Upper lobe of left lung (tissue), 6 donors: ENCODE measurements at places on chromosomes 4 and X. TPM values are rescaled to one million over a fixed set of nuclear protein-coding genes. Genes with fewer than 3 reads are reported as not detected.

The FMR1NB gene
- not detected for total RNA-seq

The ZNF157 gene
- not detected for total RNA-seq

The ZMAT1 gene
- 23.7 TPM for total RNA-seq

The MAGEA1 gene
- not detected for total RNA-seq

The NRK gene
- 0.44 TPM for total RNA-seq

The YY2 gene
- total RNA-seq = 3.0 TPM

DNA sequence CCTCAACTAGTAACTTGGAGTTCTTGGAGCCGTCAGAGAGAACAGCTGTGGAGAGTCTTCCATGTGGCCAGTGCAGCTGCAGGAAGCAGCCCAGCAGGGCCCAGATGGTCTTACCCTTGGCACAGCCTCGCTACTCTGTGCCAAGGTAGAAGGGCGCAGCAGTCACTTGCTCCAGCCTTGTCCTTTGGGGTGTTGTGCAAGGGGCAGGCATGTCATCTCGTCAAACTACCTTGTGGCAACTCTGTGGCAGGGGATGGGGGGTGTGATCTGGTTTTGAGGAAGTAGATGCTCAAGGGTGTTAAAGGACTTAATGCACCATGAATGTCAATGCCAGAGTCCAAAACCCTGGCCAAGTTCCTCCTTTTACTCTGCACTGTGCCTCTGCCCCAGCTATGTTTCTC is 34.2 kb upstream of the TBC1D14 start:
- DNase-seq = peak; percentile 83
- peaks cover 10% of the 10 kb centered on the region for H3K4me1 ChIP-seq
- H3K27me3 ChIP-seq = no peaks in the 10 kb centered on the region
- H3K27ac ChIP-seq = peak overlapping the region; percentile 9
- peaks cover 60% of the 10 kb centered on the region for H3K36me3 ChIP-seq

- no peaks in the 10 kb centered on the region for H3K4me1 ChIP-seq
- H3K4me3 ChIP-seq = no peak overlapping the region
- no peaks in the 10 kb centered on the region for H3K36me3 ChIP-seq
- no peak overlapping the region for H3K27ac ChIP-seq
- no peaks in the 10 kb centered on the region for H3K27me3 ChIP-seq
These were observed 294.1 kb downstream of the GBA3 start for GRCh38 chr4:22986881-22987280.

DNA sequence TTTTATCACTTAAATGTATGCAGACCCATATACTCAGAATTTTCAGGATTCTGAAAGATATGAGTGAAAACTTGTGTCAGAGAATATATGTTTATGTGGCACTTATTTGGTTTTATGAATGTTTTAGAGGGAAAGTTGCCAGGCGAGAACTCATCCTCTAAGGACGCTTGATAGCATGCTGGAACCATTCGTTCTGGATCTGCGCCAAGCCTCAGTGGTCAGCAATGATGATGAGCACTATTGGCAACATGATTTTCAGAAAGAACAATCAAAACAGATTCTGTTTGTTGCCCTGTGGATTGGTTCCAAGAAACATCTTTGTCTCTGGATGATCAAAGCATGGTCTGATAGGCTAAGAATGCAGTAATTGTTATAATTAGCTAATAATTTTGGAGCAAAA is 32.1 kb upstream of the RAPGEF2 start:
- H3K27me3 ChIP-seq = no peaks in the 10 kb centered on the region
- H3K36me3 ChIP-seq = no peaks in the 10 kb centered on the region
- H3K27ac ChIP-seq = no peak overlapping the region
- DNase-seq = no peak

DNA sequence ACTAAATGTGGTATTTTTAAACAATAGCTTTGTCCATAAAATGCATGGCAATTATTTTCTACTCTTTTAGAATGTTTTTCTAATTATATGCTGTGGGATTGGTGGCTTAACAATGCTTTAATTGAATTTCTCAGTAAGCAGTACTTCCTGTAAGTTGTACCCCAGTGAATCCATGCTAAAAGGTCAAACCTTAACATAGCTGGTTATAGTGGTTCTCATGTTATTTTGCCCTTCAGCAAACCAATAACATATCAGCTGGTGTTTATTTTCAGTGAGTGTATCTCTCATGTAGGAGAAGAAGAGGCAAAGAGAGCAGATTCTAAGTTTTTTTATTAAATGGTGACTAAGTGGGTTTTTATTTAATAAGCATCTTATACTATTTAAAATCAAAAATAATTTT is 41.5 kb downstream of the BTC start:
- H3K27ac ChIP-seq = no peak overlapping the region
- H3K27me3 ChIP-seq = no peaks in the 10 kb centered on the region
- H3K36me3 ChIP-seq = no peaks in the 10 kb centered on the region
- no peaks in the 10 kb centered on the region for H3K4me1 ChIP-seq
- no peak for DNase-seq
- H3K4me3 ChIP-seq = no peak overlapping the region

- DNase-seq = no peak
- H3K36me3 ChIP-seq = no peaks in the 10 kb centered on the region
- no peaks in the 10 kb centered on the region for H3K27me3 ChIP-seq
- H3K27ac ChIP-seq = no peak overlapping the region
These were observed 40.0 kb downstream of the CRLF2 start for GRCh38 chrX:1172496-1172895.

- no peak overlapping the region for H3K27ac ChIP-seq
- no peaks in the 10 kb centered on the region for H3K27me3 ChIP-seq
- no peaks in the 10 kb centered on the region for H3K4me1 ChIP-seq
These were observed 215.4 kb downstream of the IL1RAPL1 start for GRCh38 chrX:28802625-28803024.

DNA sequence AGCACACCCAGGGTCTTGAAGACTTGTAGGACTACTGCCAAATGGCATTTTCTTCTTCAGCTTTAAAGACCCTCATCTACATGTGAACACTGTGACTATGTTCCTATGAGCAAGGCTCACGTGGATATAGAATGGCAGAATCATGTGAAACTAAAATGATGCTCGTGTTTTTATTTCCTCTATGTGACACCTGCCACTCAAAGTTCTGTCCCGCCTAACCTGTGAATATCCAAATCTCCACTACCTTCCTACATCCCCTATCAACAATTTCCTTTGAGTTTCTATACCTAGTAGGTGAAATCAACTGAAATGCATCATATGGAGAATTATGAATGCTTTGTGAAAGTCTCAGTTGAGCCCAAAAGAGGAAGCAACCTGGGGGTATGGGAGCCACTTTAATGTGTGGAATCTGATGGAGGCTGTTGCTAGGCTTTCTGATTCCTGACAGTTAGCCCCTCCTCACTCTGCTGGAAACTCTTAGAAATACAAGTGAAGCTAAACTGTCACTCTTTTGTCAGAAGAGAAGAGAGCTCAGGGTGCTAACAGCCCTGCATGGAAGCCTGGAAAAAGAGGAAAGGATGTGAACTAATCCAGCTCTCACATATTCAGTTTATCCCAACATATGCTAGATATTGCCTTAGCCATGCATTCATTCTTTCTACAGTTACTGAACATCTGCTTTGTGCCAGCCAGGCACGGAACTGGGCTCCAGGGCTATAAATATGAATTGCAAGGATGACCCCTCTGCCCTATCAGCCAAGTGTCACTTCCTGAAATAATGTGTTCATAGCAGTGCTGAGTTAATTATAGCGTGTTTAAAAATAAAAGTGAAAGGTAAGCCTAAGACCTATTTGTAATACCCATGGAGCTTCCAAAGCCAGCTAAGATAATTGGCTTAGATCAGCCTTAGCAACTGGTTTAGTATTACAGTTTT is 11.0 kb downstream of the LHFPL1 start:
- no peaks in the 10 kb centered on the region for H3K36me3 ChIP-seq
- H3K4me3 ChIP-seq = no peak overlapping the region
- no peak overlapping the region for H3K27ac ChIP-seq
- no peaks in the 10 kb centered on the region for H3K27me3 ChIP-seq

GRCh38 chr4:31360786-31361185 is 640.6 kb downstream of the PCDH7 start:
- H3K36me3 ChIP-seq = no peaks in the 10 kb centered on the region
- H3K27ac ChIP-seq = no peak overlapping the region
- no peak for DNase-seq
- no peak overlapping the region for H3K4me3 ChIP-seq
- no peaks in the 10 kb centered on the region for H3K4me1 ChIP-seq

GRCh38 chr4:15003401-15003890 is 1.2 kb downstream of the CPEB2 start:
- peaks cover 35% of the 10 kb centered on the region for H3K4me1 ChIP-seq
- peak overlapping the region; percentile 100 for H3K27ac ChIP-seq
- peak overlapping the region; percentile 91 for H3K4me3 ChIP-seq
- peak; percentile 37 for DNase-seq
- H3K36me3 ChIP-seq = no peaks in the 10 kb centered on the region

DNA sequence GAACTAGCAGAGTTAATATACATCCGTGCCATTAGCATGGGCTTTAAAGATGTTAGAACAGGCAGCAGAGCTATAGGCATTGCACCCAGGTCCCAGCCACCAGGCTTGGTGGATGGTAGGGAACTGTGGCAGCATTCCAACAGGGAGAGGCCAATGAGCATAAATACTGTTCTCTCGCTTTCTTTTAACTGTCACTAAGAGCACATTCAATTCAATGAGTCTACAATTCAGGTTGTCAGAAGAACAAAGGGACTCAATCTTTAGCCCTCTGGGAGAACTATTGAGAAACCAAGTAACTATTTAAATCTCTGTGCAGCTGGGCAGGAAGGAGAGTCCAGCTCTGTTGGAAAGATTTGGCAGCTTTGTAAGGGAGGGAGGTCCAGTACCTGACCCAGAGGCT is 165.6 kb downstream of the CHIC1 start:
- DNase-seq = no peak
- H3K36me3 ChIP-seq = no peaks in the 10 kb centered on the region
- H3K4me3 ChIP-seq = no peak overlapping the region
- H3K27ac ChIP-seq = no peak overlapping the region
- H3K4me1 ChIP-seq = no peaks in the 10 kb centered on the region
- H3K27me3 ChIP-seq = no peaks in the 10 kb centered on the region

DNA sequence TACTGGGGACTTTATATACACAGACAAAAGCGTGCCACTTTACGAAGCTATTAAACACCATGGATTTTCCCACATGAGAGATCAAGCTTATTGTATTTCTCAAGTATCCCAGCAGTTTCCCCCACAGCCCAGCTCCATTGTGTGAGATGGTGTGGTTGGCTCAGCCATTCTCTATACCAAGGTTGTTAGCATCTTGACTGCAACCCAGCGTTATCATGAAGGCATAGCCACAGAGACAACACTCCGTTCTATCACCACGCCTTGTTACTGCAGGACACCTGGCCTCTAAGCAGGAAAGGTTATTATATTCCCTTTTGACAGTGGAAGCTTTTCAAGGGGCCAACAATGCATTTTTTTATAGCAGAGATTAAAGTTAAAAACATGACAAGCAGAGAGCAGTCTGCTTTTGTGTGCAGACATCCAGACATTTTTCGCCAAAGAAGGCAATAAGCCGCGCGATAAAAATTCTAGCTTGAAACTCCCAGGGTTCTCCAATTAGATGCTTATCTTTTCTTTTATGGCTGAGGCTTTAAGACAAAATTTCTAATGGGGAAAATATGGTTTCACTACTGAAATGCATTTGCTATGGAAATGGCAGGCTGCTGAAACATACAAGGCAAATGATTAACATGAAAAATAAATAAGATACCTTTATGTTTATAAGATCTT is 206.1 kb downstream of the MID1 start:
- no peaks in the 10 kb centered on the region for H3K27me3 ChIP-seq
- no peak overlapping the region for H3K27ac ChIP-seq
- no peaks in the 10 kb centered on the region for H3K4me1 ChIP-seq
- no peaks in the 10 kb centered on the region for H3K36me3 ChIP-seq
- H3K4me3 ChIP-seq = no peak overlapping the region
- no peak for DNase-seq

DNA sequence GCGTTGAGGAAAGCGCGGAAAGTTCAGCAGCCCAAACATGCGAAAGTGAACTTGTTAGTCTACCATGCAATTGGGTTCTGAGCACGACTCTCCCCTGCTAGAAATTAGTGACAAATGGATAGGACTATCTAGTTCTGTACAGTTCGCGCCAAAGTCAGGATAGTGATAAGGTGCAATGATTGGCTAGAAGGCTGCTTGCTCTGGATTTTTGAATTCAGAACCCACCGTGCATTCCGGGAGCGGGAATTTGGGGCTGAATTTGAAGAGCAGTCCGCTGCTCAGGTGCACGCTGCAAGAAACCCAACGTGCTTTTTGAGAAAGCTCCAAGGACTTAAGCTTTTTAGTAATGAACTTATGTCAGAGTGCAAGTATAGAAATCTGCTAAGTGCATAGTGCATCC is 732 bp upstream of the ESX1 start:
- H3K27me3 ChIP-seq = no peaks in the 10 kb centered on the region
- H3K27ac ChIP-seq = no peak overlapping the region
- no peak overlapping the region for H3K4me3 ChIP-seq
- no peak for DNase-seq
